ENCODE measurements at places on chromosomes 12 and 14.

GRCh38 chr14:89574420-89574819 lies 157.4 kb upstream of the FOXN3 start:
- DNase-seq: no peak

DNA sequence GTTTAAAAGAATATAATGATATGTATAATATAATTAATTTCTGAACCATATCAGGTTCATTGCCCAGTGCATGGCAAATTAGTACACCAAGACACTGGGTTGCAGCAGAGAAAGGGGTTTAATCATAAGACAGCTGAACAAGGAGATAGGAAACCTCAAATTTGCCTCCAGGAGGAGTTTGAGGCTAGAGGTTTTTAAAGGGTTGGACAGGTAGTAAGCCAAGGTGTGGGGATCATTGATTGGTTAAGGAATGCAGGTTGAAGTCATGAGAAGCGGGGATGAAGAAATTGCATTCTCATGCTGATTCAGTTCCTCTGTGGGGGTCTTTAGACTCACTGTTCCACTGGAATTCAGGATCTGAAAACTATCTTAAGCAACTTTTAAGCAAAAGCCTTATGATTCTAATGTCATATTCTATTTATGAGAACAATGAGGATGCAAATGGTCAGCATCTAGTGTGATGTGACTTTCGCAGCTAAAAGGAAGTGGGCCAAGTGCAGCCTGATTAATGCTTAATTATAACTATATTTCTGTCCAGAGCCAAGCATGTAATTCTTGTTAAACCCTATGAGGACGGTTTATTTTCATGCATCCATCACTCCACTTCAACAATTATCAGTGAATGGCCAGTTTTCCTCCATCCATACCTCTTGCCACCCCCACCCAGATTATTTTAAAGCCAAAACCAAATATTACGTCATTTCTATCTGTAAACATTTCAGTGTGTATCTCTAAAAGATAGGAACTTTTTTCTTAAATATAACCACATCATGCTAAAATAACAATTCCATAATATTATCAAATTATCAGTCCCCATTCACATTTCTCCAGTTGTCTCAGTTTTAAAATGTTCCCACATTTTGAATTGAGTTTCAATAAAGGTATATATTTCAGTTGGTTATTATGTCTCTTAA lies 14.9 kb downstream of the RNF212B start:
- DNase-seq: no peak

GRCh38 chr12:67988601-67989021 lies 636 bp upstream of the IFNG-AS1 start:
- no peak for DNase-seq

GRCh38 chr12:120056739-120057138 lies 59.8 kb downstream of the RAB35 start:
- DNase-seq: no peak

- peak; percentile 77 for DNase-seq
Observed at GRCh38 chr14:23186913-23187654, 3.6 kb upstream of the SLC7A8 start.

- DNase-seq: no peak
Observed at GRCh38 chr14:88208858-88209257, 114.2 kb downstream of the KCNK10 start.

- DNase-seq: no peak
Observed at GRCh38 chr12:27505109-27505508, 18.9 kb upstream of the PPFIBP1 start.

GRCh38 chr12:12586879-12587675 lies 24.4 kb upstream of the DUSP16 start:
- no peak for DNase-seq

DNA sequence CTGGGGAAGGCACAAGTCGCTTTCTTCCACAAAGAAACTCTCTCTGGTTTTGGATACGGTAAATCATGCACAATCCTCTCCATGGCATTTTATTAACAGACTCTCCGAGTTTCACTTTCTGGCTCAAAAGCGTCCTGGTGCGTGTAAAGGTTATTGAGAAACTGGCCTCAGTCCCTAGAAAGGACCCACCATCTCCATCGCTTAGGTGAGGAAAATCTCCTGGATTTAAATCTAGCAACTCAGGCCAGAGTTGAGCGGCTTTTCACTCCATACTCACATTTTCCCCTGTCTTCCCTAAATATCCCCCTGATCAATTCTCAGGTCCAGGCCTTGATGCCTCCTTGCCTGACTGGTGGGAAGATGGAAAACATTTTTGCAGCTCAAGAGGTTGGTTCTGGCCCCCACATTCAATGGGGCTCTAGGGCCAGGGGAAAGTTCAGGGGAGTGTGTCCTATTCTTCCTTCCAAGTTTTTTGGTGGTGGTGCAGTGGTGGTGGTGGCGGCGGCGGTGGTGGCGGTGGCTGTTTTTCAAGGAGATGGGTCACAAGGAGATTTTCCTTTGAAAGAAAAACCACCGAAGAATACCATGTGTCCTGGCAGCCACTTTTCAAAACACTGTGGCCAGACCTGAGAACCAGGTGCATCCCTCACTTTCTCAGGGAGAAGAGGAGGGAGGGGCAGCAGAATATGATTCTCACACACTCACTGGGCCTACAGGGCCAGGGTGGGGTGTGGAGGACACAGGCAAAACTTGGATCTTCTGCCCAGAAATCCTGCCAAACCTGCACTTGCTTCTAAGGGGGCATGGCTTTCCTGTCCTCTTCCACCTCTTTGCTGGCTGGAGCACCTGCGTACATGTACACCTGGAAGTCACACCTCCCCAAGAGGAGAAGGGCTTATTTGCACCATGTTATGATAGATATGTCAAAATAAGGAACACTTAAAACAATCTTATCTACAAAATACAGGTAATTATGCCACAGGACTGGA lies 46.7 kb upstream of the PNMA1 start:
- no peak for DNase-seq

DNA sequence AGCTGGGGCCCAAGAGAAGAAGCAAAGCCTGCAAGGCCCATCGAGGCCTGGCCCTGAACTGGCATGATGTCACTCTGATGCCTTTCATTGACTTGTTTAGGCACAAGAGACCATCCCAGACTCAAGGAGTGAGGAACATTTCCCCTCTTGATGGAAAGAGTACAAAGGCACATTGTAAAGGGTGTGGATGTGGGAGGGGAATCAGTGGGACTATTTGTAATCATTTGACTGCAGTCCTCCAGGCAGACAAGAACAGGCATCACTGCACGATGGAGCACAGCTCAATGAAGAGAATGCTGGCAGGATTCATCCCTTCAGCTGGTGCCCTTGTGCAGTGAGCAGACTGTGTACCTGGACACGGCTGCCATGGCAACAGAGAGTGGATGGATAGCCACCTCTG lies 87.9 kb downstream of the LGMN start:
- no peak for DNase-seq

- DNase-seq: no peak
Observed at GRCh38 chr14:68104518-68104917, 284.9 kb downstream of the RAD51B start.

DNA sequence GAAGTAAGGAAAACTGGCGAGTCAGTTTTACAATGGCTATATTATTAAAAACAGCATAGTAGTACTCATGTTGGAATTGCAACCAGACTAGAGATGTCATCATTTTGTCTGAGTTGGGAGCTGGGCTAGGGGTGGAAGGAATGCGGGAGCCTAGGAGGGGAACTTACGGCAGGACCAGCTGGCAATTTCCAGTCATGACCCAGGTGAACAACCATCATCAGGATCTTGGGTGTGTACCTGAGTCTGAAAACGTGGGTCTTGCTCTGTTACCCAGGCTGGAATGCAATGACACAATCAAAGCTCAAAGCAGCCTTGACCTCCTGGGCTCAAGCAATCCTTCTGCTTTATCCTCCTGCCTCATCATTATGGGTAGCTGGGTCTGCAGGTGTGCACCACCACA lies 50.9 kb downstream of the ALG10B start:
- DNase-seq: no peak

GRCh38 chr14:23062002-23062401 lies 4.7 kb upstream of the CDH24 start:
- no peak for DNase-seq

DNA sequence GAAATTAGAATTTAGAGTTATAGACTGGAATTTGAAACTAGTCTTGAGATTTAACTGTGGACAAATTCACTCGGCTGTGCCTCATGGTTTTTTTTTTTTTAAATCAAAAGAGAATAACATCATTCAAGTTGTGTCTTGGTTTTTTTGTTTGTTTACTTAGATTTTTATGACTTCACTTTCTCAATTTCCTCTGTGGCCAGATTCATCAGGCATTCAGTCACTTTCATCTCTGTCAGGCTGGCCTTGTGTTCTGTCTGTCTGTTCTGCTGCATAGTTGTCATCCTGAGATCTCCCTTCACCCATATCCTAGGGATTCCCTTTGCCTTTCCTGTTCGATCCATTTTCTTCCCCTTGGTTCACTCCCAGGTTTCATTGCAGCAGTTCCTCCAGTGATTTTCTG lies 10.0 kb downstream of the MARK3 start:
- no peak for DNase-seq

DNA sequence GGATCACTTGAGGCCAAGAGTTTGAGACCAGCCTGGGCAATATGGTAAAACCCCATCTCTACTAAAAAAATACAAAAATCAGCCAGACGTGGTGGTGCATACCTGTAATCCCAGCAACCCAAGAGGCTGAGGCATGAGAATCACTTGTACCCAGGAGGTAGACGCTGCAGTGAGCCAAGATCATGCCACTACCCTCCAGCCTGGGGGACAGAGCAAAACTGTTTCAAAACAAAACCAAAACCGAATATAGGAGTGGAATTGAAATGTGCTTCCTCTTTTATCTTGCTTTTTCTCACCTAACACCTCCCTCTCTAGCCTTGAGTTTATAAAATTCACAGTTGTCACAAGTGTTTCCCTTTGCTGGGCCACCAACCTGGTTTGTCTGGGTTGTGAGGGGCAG lies 181.9 kb downstream of the PAH start:
- DNase-seq: no peak

- DNase-seq: no peak
Observed at GRCh38 chr14:68262567-68262966, 443.0 kb downstream of the RAD51B start.

- DNase-seq: no peak
Observed at GRCh38 chr14:74508292-74508731, 14.7 kb downstream of the ISCA2 start.

GRCh38 chr12:111881716-111882115 lies 39.7 kb downstream of the MAPKAPK5 start:
- no peak for DNase-seq

- DNase-seq: no peak
Observed at GRCh38 chr12:48340943-48341342, 9.8 kb downstream of the ZNF641 start.

GRCh38 chr14:39232554-39233415 lies 930 bp upstream of the MIA2 start:
- DNase-seq: no peak

GRCh38 chr12:109752117-109753053 lies 38.8 kb downstream of the FAM222A start:
- no peak for DNase-seq

DNA sequence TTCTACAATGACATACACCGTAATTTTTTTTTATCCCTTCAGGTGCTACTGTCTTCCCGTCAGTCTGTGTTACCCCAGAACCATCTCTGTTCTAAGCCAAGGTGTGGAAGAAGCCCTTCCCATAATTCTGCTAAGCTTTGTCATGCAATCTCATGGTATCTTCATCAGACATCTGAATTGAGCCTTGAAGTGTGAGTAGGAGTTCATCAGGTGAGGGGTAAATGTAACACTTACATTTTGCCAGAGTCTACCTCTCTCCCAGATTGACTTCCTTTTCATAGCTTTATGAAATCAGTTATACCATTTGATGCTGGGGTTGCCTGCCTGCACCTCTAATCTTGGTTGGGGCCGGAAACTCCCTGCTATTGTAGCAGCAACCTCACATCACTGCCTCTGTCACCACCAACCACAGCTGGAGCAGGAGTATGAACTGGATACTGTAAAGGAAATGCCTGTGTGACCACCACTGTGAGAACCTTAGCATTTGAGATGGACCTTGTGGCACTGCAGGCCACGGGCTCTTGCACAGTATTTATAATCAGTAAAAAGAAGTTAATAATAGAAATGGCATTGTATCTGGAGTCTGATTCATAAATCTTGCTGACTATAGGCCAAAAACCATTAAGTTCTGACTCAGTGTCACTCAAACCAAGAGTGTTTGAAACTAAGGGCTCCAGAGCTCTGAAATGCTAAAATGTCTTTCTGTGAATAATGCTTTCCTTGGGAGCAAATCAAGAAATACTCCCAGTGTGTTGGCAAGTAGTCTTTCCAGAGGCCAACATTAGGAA lies 58.7 kb upstream of the STK38L start:
- no peak for DNase-seq

- DNase-seq: no peak
Observed at GRCh38 chr14:100678469-100678828, 48.2 kb upstream of the DLK1 start.

GRCh38 chr12:111173836-111174235 lies 195.1 kb downstream of the PHETA1 start:
- no peak for DNase-seq

DNA sequence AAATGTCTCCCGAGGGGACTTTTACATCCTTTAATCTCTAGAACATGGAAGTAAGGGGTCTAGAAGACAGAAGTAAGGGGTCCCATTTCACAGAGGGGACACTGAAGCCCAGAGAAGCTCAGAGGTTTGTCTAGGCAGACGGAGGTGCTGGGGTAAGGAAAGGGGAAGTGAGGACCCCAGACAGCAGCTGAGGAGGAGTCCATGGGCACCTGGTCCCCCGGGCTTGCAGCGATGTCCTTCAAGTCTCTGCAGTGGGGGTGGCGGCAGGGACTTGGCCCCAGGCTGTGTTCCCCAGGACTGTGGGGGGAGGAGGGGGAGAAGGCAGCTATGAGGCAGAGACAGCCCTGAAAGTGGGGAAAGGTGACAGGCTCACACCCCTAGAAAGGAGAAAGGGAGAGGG lies 30.7 kb downstream of the DTX1 start:
- no peak for DNase-seq

- no peak for DNase-seq
Observed at GRCh38 chr12:75565795-75566194, 54.4 kb upstream of the KRR1 start.

- DNase-seq: no peak
Observed at GRCh38 chr12:108568338-108569154, 6.2 kb downstream of the ISCU start.

- DNase-seq: peak; percentile 83
Observed at GRCh38 chr12:98418357-98419075, 96.9 kb upstream of the TMPO start.

GRCh38 chr14:59228421-59228820 lies 40.0 kb downstream of the DAAM1 start:
- no peak for DNase-seq

DNA sequence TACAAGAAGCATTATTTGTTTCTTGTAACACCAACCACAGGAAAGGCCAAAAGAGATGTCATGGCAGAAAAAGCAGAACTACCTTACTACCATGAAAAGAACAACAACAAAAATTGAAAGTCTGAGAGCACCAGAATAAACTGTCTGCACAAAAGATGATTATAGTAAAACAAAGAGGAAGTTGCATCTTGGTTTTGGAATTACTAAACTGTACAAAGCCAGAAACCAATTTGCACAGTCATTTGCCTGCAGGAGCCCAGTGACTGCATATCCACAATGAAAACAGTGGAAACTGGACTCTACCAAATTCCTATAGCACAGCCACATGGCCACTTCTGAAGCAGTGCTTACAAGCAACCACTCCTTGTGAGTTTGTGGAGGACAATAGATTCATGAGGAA lies 276.2 kb downstream of the SSPN start:
- DNase-seq: no peak

- no peak for DNase-seq
Observed at GRCh38 chr14:71716041-71716772, 216.0 kb upstream of the RGS6 start.

- DNase-seq: no peak
Observed at GRCh38 chr14:36264107-36264506, 56.3 kb downstream of the MBIP start.

All from tibial nerve (tissue), 4 donors.